ENCODE measurements at places on chromosomes 6 and 20.

- peak; percentile 39 for DNase-seq
These were observed 87.2 kb downstream of the FKBP5 start for GRCh38 chr6:35601331-35602132.

DNA sequence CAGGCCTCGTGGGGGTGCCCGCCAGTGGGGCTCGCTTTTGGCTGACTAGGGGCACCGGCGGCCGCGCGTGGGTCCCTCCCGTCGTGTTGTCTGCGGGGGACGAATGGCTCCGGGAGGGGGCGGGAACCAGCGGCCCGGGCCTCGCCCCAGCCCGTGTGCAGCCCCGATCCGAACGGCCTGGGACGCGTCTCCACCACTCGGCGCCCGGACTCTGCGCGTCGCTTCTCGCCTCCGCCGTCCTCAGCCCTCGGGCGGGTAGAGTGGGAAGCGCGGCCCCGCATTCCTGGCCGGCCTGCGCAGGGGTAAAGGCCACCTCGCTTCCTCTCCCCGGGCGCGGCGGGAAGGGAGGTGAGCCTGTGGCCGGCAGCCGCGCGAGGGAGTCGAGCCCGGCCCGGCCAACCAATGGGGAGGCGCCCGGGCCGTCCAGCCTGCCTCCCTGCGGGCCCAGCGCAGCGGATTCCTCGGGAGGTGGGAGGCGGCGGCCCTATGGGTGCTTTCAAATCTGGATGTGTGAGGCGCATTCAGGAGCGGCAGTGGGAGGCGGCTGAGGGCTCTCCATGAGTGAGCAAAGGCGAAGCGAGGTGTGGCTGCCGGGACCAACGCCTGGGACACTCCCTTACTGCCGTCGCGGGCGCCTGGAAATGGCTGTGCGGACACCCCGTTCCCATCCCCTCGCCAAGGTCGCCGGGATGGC lies 1.1 kb upstream of the ZBTB46 start:
- no peak for DNase-seq

DNA sequence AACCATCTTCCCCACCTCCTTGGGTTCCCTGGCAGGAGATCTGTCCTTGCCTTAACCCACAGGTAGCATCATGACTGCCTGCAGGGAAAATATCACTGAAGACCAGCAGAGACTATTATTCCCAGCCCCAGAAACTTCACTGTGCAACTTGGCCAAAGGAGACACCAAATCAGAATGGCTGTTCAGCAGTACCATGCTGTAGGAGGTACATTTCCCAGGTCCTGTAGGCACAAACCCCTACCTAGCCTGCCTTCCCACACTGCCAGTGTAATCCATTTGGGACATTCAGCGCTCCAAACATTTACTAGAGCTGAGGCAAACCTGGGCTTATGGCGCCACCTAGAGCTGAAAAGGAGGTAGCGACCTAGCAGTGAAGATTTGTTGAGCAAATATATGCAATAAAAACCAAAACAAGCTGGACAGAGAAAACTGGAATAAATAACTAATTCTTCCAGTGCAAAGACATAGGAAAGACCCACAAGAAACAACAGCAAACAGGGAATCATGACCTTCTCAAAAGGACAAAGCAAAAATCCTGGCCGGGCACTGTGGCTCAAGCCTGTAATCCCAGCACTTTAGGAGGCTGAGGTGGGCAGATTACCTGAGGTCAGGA lies 60.3 kb downstream of the VTA1 start:
- DNase-seq, result peak; percentile 20

DNA sequence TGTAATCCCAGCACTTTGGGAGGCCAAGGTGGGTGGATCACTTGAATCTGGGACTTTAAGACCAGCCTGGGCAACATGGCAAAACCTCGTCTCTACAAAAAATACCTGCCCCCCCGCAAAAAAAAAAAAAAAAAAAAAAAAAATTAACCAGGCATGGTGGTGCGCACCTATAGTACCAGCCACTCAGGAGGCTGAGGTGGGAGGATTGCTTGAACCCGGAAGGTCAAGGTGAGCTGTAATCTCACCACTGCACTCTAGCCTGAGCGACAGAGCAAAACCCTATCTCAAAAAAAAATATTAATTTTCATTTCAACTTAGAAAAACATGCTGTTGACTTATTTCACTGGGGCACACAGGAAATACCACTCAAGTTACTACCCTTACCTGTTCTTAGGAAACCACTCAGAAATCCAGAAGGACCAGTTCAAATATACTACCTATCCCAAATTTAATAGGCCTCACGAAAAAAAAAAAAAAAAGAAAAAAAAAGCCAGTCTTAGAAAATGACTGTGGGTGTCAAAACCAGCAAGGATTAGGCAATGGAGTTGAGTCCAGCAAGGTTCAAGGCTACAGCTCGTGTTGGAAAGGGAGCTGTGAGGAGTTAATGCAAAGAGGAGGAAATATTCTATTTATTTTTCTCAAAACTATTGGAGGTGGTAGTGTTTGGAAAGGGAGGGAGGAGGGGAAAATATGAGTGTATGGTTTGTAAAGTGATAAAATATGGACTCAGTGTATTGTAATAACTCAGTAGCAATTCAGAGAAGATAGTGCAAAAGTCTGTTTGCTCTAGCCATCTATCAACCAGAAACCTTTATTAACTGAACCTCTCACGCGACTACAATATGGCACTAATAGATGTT lies 33.9 kb upstream of the PIM1 start:
- no peak for DNase-seq

DNA sequence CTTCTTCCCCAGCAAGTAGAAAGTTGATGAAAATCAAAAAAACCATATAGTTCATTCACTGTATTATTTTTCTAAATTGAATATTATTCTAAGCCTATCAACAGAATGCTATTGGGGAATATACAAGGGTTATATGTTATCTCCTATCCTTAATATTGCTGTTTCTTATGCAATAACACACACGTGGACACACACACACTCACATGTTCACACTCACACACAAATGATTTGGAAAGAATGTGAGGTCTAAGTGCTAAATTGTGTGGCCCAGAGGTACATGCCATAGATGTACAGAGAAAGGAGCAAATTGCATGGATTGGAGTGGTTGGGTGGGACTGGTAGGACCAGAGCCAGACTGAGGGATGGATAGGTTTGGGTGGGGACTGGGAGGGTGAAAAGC lies 45.1 kb downstream of the RIOK1 start:
- DNase-seq, result no peak

- no peak for DNase-seq
These were observed 128.4 kb upstream of the ADGRF1 start for GRCh38 chr6:47170617-47170947.

GRCh38 chr6:10478187-10479040 lies 42.7 kb upstream of the GCNT2 start:
- no peak for DNase-seq

- DNase-seq, result no peak
These were observed 71.1 kb downstream of the LAMA4 start for GRCh38 chr6:112183271-112183671.

- DNase-seq, result no peak
These were observed 21.4 kb upstream of the PLAGL1 start for GRCh38 chr6:144029452-144029851.

GRCh38 chr6:31402324-31403282 lies 792 bp upstream of the MICA start:
- peak; percentile 37 for DNase-seq

- DNase-seq, result no peak
These were observed 151.6 kb upstream of the GMDS start for GRCh38 chr6:2396846-2397630.

DNA sequence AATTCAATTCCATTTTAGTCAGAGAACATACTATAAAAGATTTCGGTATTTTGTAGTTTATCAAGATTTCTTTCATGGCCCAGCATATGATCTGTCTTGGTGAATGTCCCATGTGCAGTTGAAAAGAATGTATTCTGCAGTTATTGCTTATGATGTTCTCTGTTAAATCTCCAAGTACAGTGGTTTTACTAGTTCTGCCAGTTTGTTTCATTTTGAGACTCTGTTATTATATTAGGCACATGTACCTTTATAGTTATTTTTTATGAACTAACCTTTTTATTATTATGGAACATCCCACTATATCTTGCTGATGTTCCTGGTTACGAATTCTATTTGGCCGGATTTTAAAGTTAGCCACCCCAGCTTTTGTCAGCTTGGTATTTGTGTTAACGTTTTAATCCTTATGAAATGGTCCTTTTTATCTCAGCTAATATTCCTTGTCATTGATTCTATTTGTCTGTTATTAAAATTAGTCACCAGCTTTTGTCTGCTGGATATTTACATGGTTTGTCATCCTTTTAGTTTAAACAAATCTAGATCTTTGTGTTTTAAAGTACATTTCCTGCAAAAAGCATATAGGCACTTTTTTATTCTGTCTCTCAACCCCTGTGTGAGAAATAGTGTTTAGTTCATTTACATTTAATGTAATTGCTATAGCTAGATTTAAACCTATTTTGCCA lies 48.9 kb downstream of the VTA1 start:
- DNase-seq, result no peak

GRCh38 chr6:73139681-73140383 lies 85.5 kb downstream of the KHDC1L start:
- no peak for DNase-seq

DNA sequence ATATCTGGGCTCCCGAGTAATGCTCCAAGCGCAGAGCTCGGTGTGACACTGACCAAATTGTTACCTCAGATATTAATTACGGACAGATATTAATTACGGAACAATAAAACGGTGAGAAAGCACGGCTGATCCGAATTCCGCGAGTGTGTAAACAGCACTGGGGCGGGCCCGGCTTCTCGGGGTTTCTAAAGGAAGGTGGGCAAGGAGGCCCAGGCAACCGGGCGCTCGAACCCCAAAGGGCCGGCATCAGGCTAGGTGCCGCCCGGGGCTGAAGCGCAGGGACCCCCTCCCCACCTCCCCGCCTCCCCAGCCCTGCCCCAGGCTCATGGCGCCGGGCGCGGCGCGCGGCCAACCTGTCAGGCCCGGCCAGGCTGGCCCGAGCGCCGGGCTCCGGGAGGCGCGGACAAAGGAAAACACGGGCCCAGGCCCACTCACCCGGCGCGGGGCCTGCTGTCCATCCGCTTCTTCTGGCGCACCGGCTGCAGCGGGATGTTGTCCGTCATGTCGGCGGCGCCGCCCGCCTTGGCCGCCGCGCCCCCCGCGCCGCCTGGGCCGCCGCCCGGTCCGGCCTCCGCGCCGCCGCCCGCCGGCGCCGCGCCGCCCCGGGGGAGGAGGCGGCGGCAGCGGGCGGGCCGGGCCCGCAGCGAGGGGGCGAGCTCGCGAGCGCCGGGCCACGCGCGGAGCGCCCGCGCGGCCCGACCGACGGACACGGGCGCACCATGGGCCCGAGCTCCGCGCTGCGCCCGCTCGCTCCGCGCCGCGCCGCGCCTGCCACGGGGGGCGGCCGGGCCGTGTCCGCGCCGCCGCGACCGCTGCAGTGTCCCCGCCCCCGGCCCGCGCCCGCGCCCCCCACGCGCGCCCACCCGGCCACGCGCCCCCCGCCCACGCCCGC lies at the start of gene ATP9A:
TSS of gene ATP9A (minus strand) at position 524 of the 892 bp plus-strand sequence. CDS start at position 503, 21 bp downstream.
- DNase-seq, result no peak

GRCh38 chr20:33811776-33812151 lies 616 bp downstream of the CHMP4B start:
- DNase-seq, result no peak

- no peak for DNase-seq
These were observed 199.7 kb upstream of the KCNQ5 start for GRCh38 chr6:72422171-72422570.

GRCh38 chr20:10951216-10951615 lies 277.4 kb upstream of the JAG1 start:
- no peak for DNase-seq

GRCh38 chr20:57509665-57510237 lies 15.2 kb downstream of the CTCFL start:
- DNase-seq, result no peak

GRCh38 chr20:22836877-22837276 lies 198.2 kb upstream of the SSTR4 start:
- DNase-seq, result no peak

DNA sequence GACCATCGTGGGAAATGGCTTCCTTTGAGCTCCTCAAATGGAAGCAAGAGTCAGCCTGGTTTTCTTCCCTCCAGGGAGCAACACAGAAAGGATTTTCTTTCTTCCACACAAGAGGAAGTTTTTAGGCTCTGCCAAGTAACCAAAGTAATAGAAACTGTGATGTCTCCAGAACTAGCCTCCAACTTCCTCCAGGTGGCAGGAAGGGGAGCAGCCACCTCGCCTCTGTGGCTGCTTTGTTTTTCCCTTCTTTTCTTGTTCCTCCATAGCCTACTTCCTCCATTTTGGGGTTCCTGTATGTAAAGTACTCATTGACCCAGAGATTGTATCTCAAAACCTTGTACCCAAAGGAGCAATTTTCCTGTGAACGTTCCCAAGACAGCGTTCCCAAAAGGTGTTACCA lies 32.7 kb upstream of the CCR6 start:
- no peak for DNase-seq

DNA sequence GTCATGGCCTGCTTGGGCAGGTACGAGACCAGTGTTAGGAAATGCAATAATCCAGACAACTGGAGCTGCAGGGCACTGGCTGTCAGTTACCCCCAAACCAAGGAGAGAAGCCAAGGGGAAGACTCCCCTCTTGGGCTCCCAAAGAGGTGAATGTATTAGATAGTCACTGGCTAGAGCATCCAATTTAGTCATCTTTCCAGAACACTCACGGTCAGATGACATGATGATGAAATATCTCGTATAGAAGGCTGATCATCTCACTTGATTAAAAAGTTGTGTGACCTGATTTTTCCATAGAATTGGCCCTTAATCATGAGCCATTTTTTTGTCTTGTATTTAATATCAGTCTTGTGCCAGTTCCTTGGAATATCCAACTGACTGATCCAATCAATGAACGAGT lies 40.7 kb downstream of the SLC22A3 start:
- DNase-seq, result no peak

GRCh38 chr6:36248980-36249379 lies 20.9 kb upstream of the PNPLA1 start:
- no peak for DNase-seq

- no peak for DNase-seq
These were observed 294.5 kb upstream of the PLCB4 start for GRCh38 chr20:8774412-8774811.

DNA sequence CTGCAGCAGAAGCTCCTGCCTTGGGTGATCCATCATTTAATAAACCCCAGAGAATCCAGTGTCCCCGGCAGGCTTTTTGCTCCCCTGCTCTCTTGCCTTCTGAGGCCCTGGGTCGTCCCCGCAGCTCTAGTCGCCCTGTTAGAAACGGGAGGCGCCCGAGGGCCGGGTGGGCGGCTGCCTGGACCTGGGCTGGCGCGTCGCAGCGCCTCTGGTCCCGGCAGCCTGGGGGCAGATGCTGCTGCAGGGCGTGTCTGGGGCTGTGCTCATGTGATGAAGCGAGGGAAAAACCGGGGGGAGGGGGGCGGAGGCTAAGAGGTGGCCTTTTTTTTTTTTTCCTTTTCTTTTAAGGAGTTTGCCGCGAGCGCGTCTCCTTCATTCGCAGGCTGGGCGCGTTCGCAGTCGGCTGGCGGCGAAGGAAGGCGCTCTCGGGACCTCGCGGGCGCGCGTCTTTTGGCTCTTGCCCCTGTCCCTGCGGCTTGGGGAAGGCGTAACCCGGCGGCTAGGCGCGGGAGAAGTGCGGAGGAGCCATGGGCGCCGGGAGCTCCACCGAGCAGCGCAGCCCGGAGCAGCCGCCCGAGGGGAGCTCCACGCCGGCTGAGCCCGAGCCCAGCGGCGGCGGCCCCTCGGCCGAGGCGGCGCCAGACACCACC lies 394 bp downstream of the AKAP12 start:
- DNase-seq, result no peak

- no peak for DNase-seq
These were observed 186.6 kb downstream of the DOK5 start for GRCh38 chr20:54661880-54662465.
